Activated CD4-positive, alpha-beta T cell treated with anti-CD3 and anti-CD28 coated beads, Interleukin-2, Interleukin-4, amounts not matched to agents 100 ng/mL and 50 ng/mL, durations not matched to agents 16 hours and 8 hours (primary cell): ENCODE measurements at places on chromosomes 16 and 17.

DNA sequence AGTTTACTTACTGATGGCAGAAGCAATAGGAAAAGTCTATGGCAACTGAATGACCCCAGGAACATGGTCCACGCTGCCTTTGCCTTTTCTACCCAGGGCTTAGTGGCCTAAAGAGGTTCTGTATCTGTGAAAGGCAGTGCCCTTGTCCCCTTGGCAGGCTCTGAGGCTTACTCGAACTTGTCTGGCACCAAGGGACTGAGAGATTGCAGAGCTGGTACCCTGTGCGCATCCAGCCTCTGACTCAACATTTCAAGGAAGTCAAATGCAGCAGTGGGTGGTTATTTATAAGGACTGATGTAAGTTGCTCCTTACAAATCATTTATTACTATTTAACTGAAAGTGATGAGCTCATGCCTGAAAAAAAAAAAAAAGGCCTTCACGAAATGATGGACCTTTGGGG lies 299.9 kb upstream of the MYOCD start:
- DNase-seq: no peak

GRCh38 chr16:64982581-64982980 lies 139.3 kb downstream of the CDH11 start:
- DNase-seq: no peak

DNA sequence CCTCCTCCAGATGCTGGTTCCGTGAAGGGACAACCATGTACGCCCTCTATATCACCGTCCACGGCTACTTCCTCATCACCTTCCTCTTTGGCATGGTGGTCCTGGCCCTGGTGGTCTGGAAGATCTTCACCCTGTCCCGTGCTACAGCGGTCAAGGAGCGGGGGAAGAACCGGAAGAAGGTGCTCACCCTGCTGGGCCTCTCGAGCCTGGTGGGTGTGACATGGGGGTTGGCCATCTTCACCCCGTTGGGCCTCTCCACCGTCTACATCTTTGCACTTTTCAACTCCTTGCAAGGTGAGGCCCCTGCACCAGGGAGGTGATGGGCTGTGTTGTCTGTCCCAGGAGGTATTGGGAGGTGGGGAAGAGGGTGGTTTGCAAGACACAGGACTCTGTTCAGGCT lies 9.0 kb upstream of the DRC7 start:
- no peak for DNase-seq

GRCh38 chr17:51260237-51261023 lies at the start of gene UTP18:
Gene UTP18, plus strand, starts transcription at chr17:51260546. Its CDS starts 39 bp downstream, at chr17:51260585.
- peak; percentile 97 for DNase-seq

DNA sequence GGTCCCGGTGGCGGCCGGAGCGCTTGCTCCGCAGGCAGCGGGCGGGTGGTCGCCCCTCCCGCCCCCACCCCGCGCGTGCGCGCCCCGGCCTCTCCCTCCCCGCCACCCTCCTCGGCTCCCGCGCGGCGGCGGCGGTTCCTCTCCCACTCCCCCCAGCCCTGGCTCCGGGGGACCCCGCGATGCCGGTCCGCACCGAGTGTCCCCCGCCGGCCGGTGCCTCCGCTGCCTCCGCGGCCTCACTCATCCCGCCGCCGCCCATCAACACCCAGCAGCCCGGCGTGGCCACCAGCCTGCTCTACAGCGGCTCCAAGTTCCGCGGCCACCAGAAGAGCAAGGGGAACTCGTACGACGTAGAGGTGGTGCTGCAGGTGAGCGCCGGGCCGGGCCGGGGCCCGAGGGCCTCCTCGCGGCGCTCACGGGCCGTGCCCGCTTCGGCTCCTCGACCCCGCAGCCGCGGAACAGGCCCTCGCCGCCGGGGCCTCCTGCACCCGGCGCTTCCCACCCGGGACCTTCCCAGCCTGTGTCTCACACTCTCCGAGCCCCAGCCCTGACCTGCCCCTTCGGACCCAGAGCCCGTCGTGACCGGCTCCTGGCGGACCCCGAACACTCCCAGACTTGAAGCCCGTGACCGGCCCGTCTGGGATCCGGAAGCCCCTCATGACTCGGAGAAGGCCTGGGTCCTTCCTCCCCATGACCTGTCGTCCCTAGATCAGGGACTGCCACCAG lies 490 bp downstream of the GID4 start:
- no peak for DNase-seq

DNA sequence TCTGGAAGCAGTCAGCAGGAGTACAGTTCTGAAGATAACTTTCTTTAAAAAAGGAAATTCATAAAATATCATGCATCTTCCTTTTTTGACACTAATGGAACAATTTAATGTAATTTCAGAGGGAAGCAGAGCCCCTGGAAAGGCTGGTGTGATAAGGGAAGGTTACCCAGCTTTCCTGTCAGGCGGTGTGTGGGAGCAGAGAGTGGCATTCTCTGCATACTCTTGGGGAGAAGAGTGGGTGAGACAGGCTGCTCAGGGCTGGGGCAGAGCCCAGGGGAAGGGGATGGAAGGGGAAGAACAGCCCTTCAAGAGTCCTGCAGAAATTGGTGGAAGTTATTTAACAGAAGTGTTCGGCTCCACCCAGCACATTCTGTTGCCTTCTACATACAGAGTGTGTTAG lies 84.7 kb downstream of the PRKCB start:
- no peak for DNase-seq

- no peak for DNase-seq
Measured at GRCh38 chr16:11316331-11317015, 28.8 kb upstream of the RMI2 start.

DNA sequence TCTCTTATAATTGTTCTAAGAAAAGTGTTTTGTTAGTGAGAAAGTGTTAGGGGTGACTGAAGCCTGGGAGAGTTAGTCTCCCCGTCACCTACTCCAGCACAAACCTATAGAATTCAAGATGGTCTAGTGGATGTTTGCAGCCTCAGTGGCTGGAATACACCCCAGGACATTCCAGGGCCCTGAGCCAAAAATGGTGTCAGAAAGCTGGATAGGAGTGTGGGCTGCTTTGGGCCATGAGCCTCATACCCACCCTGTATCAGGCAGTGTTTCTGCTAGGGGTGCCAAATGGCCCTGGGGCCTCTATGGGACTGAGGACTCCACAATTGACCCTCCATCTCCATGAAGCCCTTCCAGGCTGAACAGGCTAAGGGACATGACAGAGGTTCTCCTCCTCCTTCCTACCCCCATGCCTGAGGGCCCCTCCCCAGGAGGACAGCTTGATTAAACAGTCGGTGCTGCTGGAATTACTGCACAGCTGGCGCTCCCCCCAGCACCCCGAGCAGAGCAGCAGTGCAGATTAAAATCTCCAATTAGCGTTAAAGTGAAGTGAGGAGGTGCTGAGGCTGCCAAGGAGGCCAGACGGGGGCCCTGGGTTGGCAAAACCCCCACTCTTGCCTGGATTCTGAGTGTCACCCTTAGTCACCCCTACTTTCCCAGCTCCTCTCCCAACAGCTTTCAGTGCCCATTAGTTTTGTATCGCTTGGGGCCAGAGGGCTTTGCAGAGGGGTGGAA lies 59.1 kb downstream of the NEUROD2 start:
- no peak for DNase-seq
